ENCODE measurements at places on chromosomes 4 and X.

- no peak for DNase-seq
These were observed 15.1 kb downstream of the TRAPPC11 start for GRCh38 chr4:183674153-183674552.

DNA sequence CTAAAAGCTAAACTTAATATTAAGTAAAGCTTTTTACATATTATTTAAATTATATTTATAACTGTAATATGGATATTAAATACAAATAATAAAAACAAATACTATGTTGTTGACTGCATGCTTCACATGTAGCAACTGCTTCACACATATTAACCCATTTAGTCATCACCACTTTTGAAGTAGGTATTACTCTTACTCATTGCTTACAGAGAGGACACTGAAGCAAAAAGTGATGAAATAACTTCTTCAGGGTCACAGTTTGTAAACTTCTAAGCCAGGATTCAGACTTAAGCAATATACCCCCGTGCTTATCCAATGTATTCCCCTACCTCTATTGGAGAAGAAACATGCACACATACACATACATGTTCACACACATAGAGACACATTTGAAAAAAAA, 166.6 kb downstream of the DKK2 start:
- no peak for DNase-seq

DNA sequence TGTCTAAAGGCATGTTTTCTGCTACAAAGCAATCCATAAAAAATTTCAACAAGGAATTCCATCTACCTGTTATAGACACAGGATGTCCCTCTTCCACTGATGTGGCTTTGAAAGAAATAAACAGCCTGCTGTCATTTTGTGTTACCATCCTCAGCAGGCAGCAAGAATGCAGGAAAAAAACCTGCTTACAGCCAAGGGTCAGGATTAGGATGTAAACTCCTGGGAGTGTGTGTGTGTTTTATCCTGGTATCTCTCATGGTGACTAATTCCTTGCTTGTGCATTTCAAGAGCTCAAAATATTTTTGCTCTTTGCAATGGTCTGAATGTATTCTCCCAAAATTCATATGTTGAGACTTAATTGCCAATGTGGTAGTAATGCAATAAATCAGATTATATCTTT, 28.6 kb upstream of the SFRP2 start:
- no peak for DNase-seq

DNA sequence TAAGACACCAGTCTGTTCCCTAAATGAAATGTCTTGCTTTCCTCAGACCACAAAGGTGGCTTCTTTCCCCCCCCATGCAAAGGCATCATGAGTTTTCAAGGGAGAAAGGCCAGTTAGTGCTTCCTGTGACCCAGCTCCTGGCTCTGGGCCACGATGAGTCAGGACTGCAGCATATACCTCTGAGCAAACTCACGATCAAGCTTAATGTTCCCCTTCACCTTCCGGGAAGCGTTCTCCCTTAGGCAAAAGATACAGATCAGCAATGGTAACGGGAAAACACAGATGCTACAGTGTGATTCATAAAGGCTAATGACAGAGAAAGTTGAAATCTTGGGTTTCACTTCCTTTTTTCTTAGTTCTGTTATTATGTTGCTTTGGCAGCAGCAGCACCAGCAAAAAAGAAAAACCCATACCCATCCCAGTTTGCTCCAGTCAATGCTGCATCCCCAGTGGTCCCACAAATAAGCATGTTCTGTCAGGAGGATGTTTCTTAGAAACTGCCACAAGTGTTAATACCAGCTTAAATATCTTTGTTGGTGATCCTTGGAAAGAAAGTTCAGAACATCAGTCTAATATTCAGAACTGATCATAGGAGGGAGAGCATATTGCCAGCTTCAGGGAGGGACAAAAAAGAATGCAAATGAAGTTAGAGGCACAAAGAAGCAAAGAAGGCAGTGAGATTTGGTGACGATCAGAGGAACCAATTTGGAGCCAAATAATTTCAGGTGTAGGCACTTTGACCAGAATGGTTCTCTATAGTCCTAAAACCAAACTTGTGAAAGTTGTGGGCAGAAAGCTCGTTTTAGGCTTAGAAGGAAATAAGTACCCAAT, 41.2 kb downstream of the LONRF3 start:
- peak; percentile 3 for DNase-seq

DNA sequence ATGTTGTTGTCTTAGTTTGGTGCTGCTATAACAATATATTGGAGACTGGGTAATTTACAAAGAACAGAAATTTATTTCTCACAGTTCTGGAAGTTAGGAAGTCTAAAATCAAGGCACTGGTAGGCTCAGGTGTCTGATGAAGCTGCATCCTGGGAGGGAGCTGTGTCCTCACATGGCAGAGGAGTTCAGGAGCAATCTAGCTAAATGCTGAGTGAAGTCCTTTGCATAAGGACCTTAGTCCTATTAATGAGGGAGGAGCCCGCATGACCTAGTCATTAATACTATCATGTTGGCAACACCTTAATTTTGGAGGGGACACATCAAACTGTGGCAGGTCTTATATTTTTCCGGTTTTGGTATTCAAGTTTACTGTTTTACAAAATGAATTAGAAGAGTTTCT, 36.0 kb upstream of the NSUN7 start:
- no peak for DNase-seq

GRCh38 chr4:68401231-68401630, 46.0 kb upstream of the TMPRSS11E start:
- no peak for DNase-seq

GRCh38 chr4:4762909-4763821, 96.3 kb upstream of the MSX1 start:
- no peak for DNase-seq

- DNase-seq = peak; percentile 67
These were observed 21.7 kb upstream of the MFAP3L start for GRCh38 chr4:170047771-170048354.

DNA sequence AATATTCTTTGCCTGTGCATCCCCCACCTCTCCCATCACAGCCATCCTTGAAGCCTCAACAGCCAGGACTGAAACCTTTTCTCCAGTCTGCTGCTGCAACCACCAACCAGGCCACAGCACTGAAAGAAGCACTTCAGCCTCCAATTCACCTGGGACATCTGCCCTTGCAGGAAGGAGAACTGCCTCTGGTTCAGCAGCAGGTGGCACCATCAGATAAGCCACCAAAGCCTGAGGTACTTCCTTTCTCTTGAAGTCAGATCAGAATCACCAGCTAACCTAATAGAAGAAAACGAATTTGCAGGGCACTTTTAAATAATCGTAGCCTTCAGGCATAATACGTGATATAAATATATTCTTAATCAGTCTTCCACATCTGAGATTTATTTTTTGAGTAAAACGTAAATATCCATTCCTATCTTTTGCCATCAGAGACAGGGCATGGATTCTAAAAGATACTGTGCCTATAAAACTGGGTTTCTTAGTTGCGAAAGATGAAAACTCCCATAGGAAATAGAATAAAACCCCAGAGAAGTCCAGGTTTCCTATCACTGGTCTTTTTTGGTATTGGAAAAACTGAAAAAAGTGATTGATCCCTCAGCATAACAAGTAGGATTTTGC, 9.5 kb downstream of the AMBN start:
- peak; percentile 68 for DNase-seq

GRCh38 chr4:78512357-78512920, 39.1 kb upstream of the ANXA3 start:
- no peak for DNase-seq

- DNase-seq = no peak
These were observed 58.8 kb upstream of the AFAP1 start for GRCh38 chr4:7998447-7998846.

DNA sequence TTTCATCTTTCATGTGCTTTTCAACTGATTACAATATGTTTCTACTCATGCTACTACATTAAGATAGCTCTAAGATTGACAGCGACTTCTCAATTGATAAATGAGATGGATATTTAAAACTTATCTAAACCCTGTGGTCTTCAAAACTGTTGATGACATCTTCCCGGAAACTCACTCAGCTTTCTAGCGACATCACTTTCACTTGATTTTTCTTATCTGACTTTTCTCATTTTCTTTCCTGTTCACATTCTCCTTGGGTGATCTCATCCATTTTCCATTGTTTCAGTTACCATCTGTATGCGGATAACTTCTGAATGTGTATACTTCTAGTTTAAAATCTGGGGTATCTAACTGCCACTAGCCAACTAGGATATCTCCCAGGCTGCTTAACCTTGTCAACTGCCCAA, 3.1 kb downstream of the POLR2B start:
- DNase-seq = peak; percentile 13

DNA sequence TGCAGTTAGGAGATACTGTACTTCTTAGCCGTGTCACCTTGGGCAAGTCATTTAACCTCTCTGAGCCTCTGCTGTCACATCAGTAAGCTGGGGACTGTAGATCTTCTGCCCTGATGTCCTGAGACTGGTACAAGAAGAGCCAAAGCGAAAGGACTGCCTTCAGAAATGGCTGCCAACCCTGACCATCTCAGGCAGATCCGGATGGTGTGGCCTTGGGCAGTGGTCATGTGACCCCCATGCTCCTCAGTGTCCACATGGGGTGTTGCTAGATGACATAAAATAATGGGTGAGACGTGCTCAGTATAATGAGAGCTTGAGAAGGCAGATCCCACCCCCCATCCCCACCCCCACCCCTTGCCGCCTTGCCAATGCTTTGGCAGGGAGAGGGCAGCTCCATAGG, 60.4 kb upstream of the MTM1 start:
- DNase-seq = no peak

GRCh38 chrX:30895370-30895769, 6.3 kb upstream of the TAB3 start:
- no peak for DNase-seq

GRCh38 chr4:73170518-73171198, 87.9 kb downstream of the ANKRD17 start:
- DNase-seq = no peak

DNA sequence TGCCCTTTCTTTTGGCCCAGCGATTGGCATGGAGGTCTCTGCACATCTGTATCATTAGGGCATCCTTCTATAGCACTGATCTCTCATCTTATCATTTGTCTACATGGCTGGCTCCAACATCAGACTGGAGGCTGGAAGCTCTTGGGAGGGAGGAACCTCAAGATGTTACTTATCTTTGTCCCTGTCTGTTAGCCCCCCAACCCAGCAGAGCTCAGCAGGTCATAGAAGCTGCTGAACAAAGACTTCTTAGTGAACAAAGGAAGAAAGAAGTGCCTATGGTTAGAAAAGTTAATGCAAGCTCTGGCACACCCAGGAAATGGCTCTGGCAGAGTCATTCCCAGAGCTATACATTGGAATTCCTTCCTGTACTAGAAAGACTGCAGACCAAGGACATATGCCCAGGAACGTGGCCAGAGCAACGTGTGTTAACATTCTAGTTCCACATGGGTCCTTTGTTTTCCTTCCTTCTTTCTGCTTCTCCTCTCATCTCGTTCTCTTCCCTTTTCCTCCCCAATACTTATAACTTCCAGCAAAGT, 74.0 kb downstream of the SEL1L3 start:
- DNase-seq = no peak

GRCh38 chrX:39828971-39829370, 268.8 kb downstream of the BCOR start:
- DNase-seq = no peak

DNA sequence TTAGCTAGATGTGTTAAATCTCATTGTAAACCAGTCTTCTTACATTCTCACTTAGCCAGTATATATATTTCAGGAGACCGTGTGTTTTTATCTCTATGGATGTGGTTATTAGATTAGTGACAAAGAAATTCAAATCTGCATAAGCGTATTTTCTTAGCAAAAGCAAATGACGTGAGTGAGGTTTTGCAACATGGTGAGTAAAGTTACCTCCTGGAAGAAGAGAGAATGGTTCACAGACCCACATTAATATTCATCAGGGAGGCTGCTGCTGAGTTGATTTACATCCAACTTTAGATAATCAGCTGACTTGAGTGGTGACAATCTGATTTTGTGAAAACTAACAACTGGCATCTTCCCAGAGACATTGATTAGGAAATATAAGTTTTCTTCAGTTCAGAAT, 589.9 kb upstream of the GALNT7 start:
- DNase-seq = no peak

Data from CD4-positive, alpha-beta T cell treated with Interleukin-2 at 100 ng/mL for 4 hours (primary cell).